ENCODE measurements at places on chromosomes 6 and 20.

DNA sequence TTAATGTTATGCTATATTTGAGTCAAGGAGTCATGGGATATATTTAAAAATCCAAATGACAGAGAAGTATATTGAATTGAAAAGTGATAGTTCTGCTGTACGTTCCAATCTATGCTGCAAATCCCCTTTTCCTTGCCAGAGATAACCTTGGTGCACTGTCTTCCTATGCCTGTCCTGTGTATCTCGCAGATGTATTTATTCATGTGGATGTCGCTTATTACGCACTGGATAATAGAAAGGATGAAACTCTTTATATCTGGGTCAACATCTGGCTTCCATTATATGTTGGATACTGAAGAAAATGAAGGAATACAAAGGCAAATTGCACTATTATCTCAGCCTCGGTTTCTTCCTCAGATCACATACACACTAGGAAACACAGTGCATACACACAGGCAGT, 331.3 kb downstream of the BCKDHB start:
- no peak for DNase-seq

DNA sequence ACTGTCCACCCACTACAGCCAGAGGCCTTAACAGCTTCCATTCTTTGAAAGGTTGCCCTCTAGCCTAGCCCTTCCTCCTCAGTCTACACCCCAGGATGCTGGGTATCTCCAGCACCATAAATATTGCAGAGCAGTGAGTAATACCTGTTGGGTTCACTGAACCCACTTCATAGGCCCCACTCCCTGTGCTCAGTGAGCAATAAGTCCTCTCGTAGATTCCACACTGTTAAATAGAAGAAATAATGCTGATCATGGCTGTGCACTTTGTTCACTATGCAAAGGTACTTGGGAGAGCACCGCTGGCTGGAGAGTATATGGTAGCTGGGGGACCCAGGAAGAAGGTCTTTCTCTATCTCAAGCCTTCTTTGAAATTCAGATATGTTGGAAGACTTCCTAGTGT, 87.3 kb downstream of the RSPH3 start:
- DNase-seq, result no peak

DNA sequence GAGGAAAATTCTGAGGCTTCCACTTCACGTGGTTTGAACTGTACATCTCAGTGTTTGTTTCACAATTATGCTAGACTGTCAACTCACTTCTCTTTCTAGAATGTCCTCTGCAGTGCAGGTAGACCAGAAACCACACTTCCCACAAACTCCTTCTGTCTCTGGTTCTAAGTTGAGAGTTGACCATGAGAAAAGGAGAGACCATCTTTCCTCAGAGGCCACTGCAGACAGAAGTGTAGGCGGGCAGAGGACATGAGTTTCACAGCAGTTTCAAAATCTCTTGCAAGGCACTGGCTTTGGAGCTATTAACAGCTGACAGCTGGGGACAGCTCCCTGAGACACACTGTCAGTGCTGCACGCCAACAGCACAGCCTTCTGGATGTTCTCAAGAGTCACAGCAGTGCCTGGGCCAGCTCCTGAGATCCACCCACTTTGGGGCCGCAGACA, 55.4 kb upstream of the MOXD1 start:
- DNase-seq, result no peak

GRCh38 chr20:31890646-31891045, 20.2 kb downstream of the TTLL9 start:
- no peak for DNase-seq

- DNase-seq, result no peak
Observed at GRCh38 chr20:48189181-48189580, 403.9 kb upstream of the SULF2 start.

DNA sequence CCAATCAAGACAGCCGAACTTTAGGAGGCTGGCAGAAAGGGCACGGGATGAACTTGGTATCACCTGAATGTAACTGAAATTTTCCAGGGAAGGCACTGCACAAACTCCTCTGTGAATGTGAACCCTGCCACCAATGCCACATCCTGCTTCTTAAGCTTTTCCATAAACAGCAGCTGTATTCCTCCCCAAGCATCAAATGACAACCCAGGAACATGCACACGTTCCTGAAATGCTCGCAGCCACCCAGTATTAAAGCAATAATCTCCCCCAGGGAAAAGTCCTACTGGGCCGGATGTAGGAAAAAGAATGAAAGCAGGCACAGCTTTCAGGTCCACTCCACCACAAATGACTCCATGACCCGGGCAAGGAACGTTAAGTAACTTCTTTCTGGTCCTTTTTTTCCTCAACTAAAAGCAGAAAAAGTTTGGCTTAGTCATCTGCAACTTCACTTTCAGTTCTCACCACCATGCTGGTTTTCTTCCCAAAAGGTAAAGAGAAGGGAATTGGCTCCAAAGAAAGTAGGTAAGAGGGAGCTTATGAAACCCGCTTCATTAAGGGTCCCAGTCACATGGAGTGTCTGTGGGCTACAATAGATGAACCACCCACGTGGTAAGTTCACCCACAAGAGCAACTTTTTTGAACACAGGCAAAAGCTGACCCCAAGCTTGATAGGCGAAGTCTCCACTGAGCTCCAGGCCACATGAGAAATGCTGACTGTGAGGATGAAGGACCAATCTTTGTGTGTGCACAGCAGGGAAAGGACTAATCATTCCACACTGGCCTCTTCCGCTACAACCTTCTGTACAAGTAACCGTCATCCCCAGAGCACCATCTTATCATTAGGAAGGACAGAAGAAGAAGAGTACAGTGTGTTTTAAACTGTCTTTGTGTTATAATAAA, 90.1 kb downstream of the HIVEP2 start:
- DNase-seq, result no peak

DNA sequence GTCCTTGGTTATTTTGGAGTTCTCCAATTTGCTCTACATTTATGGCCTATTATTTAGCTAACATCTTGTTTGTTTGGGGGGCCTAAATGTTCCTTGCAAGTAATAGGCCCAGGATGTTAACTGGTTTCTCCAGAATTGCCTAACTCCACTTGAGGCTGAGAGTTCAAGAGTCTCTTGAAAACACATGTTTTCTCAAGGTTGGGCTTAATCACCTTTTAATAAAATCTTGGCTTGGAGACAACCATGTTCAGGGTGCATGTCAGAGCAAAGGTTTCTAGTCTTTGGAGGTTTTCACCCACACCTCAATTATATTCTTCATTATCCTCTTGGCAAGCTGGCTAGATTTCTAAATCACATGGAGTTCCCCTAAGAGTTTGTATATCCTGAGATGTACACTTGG, 54.2 kb downstream of the KLHL31 start:
- no peak for DNase-seq

- no peak for DNase-seq
Observed at GRCh38 chr6:79818471-79818870, 128.9 kb downstream of the ELOVL4 start.

- DNase-seq, result no peak
Observed at GRCh38 chr6:94227741-94228140, 808.4 kb upstream of the EPHA7 start.

- no peak for DNase-seq
Observed at GRCh38 chr6:88848870-88849269, 114.5 kb downstream of the RNGTT start.

DNA sequence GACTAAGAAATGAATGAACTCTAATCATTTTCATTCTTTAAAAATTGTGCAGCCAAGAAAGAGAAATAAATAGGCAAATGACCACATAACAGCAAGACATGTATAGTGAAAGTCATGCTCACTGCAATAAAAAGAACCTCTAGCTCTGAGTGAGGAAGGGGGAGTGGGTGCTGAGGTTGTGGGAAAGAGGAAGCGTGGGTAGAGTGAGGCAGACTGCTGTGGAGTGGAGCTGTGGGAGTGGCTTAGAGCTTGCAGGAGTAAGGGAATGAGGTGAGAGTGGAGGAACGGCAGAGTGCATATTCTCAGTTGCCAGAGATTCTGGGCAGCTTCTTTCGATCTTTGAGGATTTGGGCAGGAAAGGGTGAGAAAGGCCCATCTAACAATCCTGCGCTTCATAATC, 10.4 kb downstream of the DEFB129 start:
- DNase-seq, result no peak

- no peak for DNase-seq
Observed at GRCh38 chr6:14701946-14702345, 543.9 kb upstream of the JARID2 start.

GRCh38 chr6:44132476-44132875, 5.1 kb downstream of the TMEM63B start:
- no peak for DNase-seq

DNA sequence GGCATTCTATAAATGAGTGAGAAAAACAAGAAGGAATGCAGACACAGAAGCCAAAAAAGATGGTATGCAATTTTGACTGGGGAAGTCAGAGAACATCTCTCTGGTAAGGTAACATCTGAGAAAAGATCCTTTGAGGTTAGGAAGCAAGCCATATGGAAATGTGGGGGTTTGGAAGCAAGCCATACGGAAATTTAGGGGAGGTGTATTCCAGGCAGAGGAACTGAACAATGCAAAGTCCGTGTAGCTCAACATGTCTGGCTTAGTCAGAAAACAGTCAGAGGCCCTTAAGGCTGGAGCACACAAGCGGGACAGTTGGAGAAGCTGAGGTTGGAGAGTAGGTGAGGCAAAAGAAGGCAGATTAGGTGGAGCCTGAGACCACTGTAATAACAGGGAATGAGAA, 35.3 kb downstream of the RALGAPA2 start:
- no peak for DNase-seq

GRCh38 chr6:118876814-118877213, 17.1 kb upstream of the ASF1A start:
- DNase-seq, result no peak

GRCh38 chr6:121830736-121831135, 395.3 kb downstream of the GJA1 start:
- DNase-seq, result no peak

DNA sequence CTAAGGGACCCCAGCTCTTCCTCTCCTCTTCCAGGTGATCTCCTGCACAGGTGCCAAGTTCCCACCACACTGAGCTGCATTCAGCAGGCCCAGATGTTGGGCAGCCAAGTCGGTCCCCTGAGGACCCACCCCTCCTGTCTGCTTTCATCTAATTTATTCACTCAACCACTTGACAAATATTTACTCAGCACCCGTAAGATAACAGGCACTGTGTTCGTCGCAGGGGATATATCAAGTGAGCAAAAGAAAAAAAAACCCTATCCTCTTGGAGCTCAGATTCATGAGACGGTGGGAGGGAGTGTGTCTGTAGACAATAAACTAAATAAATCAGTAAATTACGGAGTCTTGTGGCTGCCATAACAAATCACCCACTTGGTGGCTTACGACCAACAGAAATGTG, 143.6 kb downstream of the MRPL14 start:
- DNase-seq, result no peak

DNA sequence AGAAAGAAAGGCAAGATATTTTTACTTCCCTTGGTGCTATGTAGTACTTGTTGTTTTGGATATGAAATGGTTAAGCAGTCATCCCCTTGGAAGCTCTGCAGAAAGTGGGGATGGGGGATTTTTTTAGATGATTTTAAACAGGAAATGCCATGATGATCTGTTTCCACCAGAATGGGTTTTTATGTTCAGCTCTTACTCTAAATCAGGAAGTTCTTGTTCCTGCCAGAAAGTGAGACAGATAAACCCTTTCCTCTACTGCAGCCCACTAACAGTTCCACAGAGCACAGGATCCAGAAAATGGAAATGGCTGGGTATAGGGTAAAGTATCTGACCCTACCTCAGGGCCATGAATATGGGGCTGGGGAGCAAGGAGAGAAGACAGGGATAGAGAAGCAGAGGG, 32.1 kb upstream of the PPP1R3G start:
- DNase-seq, result no peak

DNA sequence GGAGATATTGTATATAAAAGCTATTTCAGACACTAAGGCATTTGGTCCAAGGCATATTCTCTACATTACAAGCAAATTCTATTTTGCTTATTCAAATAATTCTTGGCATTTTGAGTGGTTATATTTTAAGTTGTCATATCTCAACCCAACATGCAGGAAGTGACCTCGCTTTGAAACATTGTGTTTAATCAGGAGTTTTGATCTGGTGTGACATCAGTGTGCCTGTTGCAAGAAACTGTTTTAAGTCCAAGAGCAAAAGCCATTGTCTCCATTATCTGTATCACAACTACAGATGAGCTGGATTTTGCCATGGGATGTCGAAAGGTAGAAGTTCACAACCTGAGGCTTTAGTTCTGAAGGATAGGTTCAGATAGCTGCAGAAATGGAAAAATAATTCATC, 509.9 kb upstream of the ID4 start:
- no peak for DNase-seq

DNA sequence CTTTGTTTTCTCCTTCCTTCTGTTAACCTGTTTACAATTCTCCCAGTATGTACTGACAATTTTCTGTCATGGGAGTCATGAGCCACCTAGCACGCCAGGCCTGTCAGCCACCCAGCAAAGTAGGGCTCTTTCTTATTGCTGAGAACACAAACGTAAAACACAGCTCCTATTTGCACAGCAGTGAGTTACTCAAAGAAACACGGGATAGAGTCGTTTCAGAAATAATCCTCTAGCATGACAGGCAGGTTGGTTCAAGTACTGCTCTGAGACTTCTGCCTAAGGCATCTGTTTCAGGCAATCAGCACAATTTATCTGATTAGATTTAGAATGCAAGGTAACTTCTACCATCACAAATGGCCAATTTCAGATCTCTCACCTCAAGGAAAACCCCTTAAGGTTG, 88.8 kb downstream of the CD24 start:
- no peak for DNase-seq

DNA sequence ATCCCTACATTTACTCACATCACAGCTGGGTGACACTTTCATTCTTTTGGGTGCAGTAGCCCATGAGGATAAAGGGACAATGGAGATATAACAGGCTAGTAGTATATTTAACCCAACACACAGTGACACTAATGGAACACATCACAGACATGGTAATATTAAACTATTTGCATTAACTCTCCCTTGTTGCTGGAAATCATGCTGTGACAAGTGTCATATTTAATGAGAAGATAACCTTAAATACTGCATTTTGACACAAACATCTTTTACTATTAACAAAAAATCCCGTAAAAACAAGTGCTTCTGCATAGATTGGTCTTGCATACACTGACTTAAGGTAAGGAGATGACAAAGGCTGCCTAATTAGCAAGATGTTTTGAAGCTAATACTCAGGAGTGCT, 45.5 kb downstream of the CNR1 start:
- DNase-seq, result no peak

- DNase-seq, result peak; percentile 45
Observed at GRCh38 chr6:158649289-158650143, at the start of gene SYTL3. SYTL3 (plus strand) TSS chr6:158650054; CDS start chr6:158663269, 13,215 bp downstream.

GRCh38 chr20:17856024-17856564, 112.5 kb downstream of the SNX5 start:
- no peak for DNase-seq

GRCh38 chr20:23362392-23363256, 642 bp downstream of the GZF1 start:
- no peak for DNase-seq

All from stimulated activated CD8-positive, alpha-beta memory T cell treated with anti-CD3 and anti-CD28 coated beads, Interleukin-12 subunit alpha, Interleukin-12 subunit beta, amount 100 ng/mL, for 1 hour (primary cell).